SW480 (cell line): ENCODE measurements at places on chromosomes 12 and 14.
A peak's percentile ranks its signal among the peaks of the same experiment; 100 is the strongest.

DNA sequence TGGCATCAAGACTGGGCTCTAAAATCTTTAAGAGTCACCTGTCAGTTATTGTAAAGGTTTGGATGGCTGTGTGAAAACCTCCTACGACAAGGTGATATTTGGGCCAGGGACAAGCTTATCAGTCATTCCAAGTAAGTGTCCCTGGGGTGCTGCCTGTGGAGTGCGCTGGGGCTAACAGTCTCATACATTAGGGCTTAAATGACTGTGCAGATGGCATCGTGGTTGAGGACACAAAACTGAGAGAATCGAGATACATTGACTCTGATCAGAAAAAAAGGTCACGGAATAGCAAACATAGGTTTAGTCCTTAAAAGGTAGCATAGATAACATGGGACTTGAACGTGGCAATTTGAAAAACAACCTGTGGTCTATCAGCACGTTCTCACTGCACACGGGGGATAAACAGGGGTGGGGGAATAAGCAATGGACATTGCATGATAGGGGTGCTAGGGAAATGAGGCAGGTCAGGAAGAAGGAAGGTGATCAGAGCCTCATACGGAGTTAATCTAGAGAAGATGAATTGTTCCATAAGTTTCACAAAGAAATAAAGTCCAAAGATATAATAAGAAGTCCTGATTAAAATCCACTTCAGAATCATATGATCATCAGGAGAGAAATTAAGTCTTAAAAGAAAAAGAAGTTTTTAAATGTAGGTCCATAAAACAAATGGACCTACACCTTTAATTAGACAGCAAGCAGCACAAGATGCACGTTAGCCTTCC is 100.3 kb downstream of the DAD1 start:
- DNase-seq, result no peak

- no peak for DNase-seq
These were observed 120.9 kb upstream of the FOXN3 start for GRCh38 chr14:89537911-89538310.

DNA sequence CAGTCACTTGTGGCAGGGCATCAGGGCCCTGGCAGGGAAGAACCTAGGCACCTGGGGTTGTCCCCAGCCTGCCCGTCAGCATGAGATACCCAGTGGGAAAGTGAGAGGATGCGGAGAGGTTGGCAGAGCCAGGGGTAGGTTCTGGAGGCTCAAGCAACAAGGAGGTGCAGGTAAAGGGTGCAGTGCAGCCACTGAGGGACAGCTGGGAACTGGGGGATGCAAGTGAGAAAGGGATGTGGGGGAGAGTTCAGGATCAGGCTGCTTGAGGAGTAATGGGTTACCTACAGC is 18.7 kb downstream of the VASH1 start:
- DNase-seq, result no peak

GRCh38 chr12:15648558-15648957 is 140.6 kb downstream of the EPS8 start:
- no peak for DNase-seq

GRCh38 chr14:79573486-79573885 is 637.8 kb downstream of the DIO2 start:
- DNase-seq, result no peak

DNA sequence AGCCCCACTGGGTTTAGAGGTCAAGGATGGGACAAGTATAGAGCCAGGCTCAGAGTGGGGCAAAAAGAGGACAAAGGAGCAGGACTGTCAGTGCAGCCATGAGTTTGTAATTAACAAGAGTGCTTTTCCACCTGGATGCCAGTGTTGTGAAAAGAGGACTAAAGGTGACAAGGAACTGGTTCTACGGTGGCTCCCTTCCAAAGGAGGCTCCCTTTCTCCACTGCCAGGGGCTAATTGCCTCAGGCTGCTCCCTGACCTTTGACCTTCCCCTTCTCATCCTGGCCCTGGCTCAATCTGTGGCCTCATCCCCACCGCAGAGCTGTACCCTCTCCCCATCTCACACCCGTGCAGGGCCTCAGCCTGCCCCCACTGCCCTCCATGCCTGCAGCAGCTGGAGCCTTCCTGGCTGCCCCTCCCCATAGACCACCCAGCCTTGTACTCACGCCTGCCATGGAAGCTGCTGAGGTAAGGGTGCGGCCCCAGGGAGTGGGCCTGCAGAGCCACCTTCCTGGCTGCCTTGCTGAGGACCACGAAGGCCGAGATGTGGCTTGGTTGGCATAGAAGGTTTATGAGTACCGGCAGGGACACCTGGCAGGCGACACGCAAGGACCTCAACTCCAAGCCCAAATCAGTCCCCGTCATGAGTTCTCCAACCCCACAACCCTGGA is 24.8 kb upstream of the FKBP4 start:
- DNase-seq, result no peak

DNA sequence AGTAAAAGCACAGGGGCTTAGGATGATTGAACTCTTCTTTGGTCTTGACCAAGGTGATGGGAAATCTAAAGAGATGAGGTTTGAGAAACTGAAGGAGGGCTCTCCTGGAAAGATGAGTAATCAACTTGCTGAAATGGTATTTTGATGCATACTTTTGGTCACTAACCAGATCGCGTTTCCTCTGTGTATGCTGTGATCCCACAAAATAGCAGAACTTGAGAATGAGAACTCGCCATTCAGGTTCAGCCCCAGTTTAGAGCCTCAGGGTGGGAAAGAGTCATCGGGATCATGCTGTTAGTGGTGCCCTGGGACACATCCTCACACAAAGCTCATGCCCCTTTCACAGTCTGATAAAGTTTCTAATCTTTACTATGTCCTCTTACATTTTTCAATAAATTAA is 488.8 kb downstream of the ETNK1 start:
- no peak for DNase-seq

DNA sequence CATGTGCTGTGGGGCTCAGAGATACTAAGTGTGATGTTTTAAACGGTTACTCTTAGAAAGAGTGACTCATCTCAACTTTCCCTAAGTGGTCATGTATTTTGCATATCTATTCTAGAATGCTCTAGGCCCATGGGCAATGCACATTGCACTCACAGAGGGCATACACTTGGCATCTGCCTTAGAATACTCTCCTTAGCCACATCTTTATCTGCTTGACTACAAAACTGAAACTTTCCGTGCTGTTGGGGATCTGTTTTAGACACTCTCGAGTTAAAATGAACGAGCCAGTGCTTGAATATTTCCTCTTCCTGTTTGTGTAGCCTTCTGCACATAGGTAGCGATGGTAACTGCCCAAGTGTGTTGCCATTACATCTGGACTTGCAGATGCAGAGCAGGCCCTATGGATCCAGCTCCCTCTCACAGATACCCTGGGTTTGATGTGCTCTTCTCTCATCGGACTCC is 180.5 kb downstream of the CAND1 start:
- DNase-seq, result no peak

GRCh38 chr12:26744697-26745440 is 88.1 kb downstream of the ITPR2 start:
- DNase-seq, result peak; percentile 91
